Adipose tissue (tissue), 3 donors: ENCODE measurements at places on chromosomes 5 and 9. TPM values are rescaled to one million over a fixed set of nuclear protein-coding genes. Genes with fewer than 3 reads are reported as not detected.

The IFNA21 gene
- not detected for polyA plus RNA-seq

The KIF2A gene
- polyA plus RNA-seq = 13.0 TPM

The ALDOB gene
- polyA plus RNA-seq = 2.5 TPM

The PCDHGB6 gene
- polyA plus RNA-seq = 2.4 TPM

The IL17B gene
- polyA plus RNA-seq = not detected

The SFXN1 gene
- polyA plus RNA-seq = 5.9 TPM

The SPAG8 gene
- 0.80 TPM for polyA plus RNA-seq

The CEP120 gene
- 10.0 TPM for polyA plus RNA-seq

The NTNG2 gene
- polyA plus RNA-seq = 0.67 TPM

The CNTFR gene
- 18.9 TPM for polyA plus RNA-seq
